ENCODE measurements at places on chromosomes 16 and 17.

DNA sequence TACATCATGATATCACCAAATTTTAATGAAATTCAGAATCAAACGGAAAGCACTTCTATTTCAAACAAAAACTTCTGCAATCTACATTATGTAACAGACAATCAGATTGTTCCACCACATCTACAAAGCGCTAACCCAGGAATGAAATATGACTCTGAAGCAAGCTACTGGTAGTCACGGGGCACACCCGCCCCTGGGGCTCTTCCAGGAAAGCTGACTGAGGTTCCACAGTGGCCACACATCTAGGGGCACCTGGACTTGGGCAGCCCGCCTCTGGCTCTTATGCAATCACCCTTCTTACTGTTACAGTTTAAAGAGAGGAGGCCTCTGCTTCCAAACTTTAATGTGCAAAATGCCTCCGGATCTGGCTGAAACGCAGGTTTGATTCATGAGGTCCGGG, 27.5 kb downstream of the ZCCHC14 start:
- no peak for DNase-seq

DNA sequence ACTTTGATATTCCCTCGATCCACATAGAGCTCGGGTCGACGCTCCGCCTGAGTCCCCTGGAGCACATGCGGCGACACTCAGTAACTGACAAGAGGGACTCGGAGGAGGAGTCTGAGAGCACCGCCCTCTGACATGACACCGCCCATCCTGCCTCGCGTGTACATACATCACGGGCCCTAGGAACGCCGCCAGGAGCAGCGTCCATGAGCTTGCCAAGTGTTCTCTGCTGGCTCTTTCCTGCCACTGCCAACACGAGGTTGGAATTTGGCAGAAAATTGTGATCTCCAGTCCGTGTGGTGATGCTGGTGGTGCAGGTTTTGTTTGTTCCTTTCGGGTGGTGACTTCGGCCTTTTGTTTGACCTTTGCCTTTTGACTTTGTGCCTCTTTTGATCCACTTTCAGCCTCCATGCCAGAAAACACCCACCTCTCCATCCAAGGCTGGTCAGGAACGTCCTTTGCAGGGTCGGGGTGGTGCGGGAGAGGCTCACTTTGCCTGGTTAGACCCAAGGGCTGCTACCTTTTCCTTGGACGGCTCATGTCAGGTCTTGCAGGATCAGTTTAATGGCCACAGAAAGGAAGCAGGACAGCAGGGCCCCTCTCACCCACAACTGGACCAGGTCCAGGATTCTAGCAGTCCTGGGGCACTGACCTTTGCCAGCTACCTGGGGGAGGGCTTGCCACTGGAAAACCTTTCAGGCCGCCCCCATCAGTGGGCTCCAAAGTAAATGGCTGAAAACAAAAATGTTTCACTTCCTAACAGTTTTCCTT, 27.6 kb downstream of the ELAC2 start:
- DNase-seq: no peak

- peak; percentile 13 for DNase-seq
Observed at GRCh38 chr17:68277807-68278206, 13.1 kb downstream of the SLC16A6 start.

DNA sequence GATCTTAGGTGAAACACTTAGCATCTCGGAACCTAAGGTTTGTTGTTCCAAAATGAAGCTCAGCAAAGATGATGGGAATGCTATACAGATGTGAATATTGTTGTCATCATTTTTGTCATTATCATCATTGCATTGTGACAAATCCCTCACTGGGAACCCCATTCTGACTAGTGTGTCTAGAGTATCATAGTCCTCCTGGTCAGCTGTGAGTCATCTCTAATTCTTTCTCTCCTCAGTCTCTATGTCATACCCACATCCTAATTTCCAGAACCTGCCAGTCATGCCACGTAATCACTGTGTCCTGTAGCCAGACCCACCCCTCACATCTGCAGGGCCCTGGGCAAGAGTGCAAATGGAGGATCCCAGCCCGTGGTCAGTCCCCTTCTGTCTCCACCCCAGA, 60.5 kb upstream of the CLEC3A start:
- DNase-seq: no peak

DNA sequence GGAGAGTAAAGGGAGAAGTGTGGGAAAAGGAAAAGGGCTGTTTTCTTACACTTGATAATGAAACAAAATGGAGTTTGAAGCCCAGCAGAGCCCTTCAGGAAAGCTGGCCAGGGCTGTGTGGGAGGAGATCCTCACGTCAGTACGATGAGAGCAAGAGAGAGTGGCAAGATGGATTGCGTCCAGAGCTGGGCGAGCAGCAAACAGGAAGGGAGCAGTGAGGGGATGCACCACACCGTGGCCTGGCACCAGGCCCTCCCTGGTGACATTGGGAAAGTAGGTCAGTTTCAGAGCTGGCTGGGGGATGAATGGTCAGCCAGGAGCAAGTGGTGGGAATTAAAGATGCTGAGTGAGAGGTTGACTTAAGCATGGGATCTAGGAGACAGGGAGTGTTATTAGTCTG, 273.6 kb downstream of the GRIN2A start:
- DNase-seq: no peak

GRCh38 chr17:41347869-41348760, 2.5 kb downstream of the KRT33A start:
- DNase-seq: no peak

DNA sequence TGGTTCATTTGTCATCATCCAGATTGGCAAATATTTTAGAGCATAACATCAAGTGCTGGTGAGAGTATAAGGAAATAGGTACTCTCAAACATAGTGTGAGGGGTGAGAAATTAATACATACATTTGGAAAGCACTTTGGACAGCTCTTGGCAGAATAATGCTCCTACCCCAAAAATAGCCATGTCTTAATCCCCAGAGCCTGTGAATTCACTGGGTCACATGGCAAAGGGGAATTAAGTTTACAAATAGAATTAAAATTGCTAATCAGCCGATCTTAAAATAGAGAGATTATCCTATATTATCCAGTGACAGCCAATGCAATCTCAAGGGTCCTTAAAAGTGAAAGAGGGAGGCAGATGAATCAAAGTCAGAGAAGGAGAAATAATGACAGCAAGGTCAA, 38.8 kb upstream of the ANKFN1 start:
- no peak for DNase-seq

GRCh38 chr16:46747777-46748651, at the start of gene MYLK3:
TSS of gene MYLK3 (minus strand) at chr16:46748344. CDS start at chr16:46748193, 151 bp downstream.
- DNase-seq: peak; percentile 62

DNA sequence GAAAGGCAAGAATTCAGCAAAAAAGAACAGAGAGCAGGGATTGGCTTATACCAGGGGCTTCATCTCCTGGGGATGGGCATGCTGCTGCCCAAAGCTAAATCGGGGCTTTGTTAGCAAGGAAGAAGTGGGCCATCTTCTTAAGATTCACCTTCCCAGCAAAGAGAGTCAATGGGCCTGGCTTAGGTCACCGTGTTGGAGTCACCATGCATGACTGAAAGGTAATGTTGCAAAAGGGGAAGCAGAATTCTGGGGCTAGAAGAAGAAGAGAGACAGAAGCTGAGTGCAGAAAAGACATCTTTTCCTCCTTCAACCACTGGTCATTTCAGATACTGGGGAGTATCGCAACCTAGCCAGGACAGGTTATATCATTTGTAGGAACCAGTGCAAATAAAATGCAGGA, 76.3 kb upstream of the KIFC3 start:
- no peak for DNase-seq

DNA sequence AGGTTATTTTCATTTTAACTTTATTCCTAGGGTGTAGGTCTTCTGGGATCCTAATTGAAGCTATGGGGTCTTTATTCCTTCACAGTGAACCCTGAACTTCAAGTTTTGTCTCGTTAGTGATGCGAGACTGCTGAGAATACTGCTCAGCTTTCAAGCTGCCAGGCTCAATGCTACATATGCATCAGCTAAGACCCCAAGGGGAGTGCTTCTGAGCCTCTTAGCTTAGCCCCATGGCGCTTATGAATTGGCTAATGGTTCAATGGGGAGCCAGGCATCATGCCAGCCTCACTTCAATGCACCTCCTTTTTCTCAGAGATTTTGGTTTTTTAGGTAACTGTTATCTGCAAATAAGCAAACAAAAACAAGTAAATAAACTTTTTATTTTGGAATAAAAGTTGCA, 94.1 kb upstream of the SIAH1 start:
- no peak for DNase-seq

DNA sequence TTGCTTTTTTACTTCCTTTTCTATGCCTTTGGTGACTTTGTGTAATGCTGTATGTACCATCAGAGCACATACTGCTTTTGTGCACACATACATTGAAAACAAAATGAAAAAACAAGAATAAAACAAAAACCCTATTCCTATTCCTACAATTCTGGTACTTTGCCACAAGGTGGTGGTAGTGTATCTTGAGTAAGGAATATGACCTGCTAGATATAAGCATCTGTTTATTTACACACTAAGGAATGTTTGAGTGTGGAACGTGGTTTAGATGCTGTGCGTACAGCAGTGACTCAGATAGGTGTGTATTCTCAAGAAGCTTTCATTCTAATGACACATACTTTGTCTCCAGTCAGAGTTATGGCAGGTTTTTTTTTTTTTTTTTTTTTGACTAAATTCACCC, 606.2 kb downstream of the WWOX start:
- no peak for DNase-seq

GRCh38 chr17:27456681-27457359, 572 bp downstream of the KSR1 start:
- peak; percentile 85 for DNase-seq

DNA sequence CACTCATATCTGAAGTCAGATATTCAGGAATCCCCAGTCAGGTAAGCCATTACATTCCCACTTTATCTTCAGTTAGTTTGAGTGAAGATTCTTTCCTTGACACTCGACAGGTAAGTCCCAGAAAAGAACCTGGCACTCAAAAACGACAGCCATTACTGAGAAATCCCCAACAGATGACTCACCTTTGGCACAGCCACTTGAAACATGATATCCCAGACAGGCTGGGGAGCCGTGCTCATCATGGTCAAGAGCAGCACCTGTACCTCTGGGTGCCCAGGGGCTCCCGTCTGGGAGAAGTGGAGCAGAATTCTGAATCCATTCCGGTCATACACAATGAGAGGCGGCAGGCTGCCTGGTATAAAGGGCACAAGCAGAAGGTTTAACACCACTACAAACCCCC, 16.8 kb upstream of the COG7 start:
- DNase-seq: no peak

GRCh38 chr16:89357055-89357816, 133.1 kb downstream of the ANKRD11 start:
- peak; percentile 95 for DNase-seq

DNA sequence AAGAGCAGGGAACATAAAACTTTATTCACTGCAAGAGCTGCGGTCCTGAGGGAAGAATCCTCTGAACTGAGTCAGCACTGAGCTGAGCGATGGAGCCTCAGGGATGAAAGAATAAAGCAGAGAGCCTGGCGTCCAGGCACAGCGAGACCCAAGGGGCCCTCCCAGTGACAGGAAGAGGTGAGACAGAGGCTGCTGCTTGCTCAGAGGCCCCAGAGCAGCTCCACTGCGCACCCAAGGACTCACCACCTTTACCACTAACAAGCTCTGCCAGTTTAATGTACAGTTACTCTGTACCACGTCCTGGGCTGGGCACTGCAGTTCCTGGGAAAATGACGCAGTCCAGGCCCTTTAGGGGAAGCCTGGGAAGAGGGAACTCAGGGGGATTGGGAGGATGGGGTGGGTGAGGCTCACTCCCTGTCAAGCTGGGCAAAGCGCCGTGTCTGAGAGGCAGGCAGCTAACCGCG, 5.6 kb downstream of the GFAP start:
- no peak for DNase-seq

GRCh38 chr16:12315330-12316136, 339.0 kb downstream of the SNX29 start:
- no peak for DNase-seq

DNA sequence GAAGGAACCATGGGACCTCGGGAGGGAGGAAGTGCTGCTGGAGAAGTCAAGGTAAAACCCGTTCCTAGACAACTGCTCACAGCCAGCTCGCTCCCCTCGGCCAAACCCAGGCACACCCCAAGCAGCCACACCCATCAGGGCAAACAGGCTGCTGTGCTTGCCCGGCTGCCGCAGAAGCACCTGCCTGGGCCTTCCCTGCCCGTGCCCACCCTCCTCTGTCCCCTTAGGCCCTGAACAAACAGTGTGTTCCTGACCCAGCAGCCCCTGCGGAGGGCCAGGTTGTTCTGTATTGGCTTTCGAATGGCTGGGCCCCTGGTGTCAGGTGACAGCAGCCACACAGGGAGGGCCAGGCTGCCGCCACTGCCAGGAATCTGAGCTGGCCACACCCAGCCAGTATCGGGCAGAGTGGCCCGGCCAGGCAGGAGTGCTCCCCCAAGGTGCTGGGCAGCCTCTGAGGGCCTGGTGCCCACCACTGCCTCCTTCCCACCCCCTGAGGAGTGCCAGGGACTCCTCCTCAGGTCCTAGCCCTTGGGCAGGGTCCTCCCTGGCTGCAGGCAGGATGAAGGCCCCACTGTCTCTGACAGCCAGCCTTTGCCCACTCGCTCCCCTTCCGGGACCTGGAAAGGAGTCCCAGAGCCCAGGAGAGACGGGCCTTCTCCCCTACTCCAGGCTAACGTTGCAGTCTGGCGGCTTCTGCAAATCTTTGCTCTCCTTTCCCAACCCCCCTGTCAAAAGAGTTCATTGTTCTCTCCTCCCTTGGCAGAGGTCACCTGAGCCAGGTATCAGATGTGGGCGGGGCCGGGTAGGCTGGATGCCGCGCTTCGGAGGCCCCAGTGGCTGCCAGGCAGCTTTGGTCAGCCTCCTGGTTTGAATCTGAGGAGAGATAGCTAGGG, 24.0 kb downstream of the LLGL2 start:
- DNase-seq: peak; percentile 9

GRCh38 chr17:80859002-80859941, 132.4 kb upstream of the CHMP6 start:
- DNase-seq: peak; percentile 71

GRCh38 chr17:51275381-51275780, 15.0 kb downstream of the UTP18 start:
- no peak for DNase-seq

GRCh38 chr16:8554881-8555280, 35.4 kb downstream of the TMEM114 start:
- DNase-seq: no peak

DNA sequence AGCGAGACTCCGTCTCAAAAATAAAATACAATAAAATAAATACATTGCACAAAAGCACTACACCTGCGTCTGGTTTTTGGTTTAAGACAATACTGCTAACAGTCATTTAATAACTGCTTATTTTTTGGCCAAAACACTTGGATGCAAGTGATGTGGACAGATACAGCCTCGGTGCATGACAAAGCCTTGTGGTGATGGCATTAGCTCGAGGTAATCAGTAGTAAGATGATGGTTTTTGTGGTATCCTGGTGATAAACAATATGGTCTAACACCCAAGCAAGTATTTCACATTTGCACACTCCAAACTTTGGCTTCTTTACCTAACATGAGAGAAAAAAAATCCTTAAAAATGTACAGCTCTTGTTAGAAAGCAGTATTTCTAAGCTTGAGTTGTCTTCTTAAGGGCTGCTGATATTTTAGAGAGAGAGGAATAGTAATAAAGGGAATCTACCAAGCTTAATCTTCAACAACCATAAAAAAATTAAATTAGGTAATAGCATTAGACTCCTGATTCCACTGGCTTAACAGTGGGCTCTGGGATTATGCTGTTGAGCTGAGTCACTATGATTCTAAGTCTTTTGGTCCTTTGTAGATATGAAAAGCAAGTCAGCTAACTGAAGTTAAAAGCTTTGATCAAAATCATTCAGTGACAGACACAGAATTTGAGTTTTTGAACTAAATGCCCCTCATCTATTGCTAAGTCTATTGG, 111.1 kb downstream of the VPS53 start:
- no peak for DNase-seq

GRCh38 chr17:73281928-73282327, 20.2 kb upstream of the CPSF4L start:
- DNase-seq: no peak

GRCh38 chr17:64635647-64636305, 26.3 kb downstream of the SMURF2 start:
- no peak for DNase-seq

GRCh38 chr16:27258241-27258734, 10.3 kb downstream of the NSMCE1 start:
- no peak for DNase-seq

Measured in eye (tissue), 1 donor.